ENCODE measurements at places on chromosomes 12 and 14. TPM values are rescaled to one million over a fixed set of nuclear protein-coding genes. Genes with fewer than 3 reads are reported as not detected.

Gene SPRING1
- total RNA-seq: 28.5 TPM

Gene PTPRQ
- not detected for total RNA-seq

Gene ARHGAP9
- 0.84 TPM for total RNA-seq

Gene ANKRD33
- total RNA-seq: not detected

Gene LIMA1
- total RNA-seq: 79.6 TPM

DNA sequence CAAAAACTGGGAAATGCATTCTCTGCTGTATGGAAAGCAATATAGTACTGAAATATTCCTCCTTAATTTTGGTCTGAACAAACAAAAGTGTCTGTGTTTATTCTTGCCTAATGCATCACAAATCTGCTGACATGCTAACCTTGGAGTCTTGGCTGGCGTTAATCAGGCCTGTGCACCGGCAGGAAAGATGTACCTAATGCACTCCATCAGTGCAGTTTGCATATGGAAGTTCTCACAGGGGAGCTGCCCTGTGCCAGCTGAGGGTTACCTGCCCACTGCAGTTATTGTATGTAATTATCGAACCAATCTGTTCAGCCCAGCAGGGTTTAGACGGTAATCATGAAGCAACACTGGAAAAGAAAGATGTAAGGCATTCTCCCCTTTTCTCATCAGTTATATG lies 76.9 kb downstream of the VRK1 start:
- no peak for DNase-seq

DNA sequence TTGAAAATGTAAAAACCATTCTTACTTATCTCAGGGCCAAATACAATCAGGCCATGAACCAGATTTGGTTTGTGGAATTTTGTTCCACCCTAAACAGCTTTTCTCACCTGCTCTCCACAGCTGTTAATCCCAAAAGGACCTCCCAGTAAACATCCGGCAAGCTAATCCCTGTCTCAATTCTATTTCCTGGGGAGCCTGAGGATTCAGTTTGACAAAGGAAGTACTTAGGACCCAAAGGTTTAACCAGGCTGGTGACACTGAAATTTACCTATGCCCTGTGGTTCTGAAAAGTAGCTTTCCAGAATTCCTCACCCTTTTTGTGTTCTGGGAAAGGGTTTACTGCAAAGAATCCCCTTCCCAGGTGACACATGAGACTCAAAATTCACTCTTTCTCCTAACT lies 15.0 kb downstream of the CAPZA3 start:
- DNase-seq: no peak

DNA sequence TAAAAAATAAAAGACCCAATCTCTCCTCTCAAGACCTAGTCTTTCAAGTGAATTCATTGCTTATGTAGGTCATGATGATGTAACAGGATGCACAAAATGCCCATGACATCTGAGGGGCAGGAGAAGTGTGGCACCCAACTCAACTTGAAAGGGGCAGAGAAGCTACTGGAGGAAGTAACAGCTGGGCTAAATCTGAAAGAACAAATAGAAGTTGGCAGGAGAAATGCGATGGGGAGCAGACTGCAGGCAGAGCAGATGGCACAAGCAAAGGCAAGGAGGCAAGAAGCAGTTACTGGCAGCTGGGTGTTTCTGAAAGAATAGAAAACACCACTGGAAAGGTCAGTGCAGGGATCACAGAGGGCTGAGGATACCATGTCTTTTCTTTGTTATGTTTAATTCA lies 14.6 kb downstream of the SLC38A4 start:
- no peak for DNase-seq

GRCh38 chr12:40168868-40169267 lies 55.9 kb upstream of the LRRK2 start:
- DNase-seq: no peak

Gene STXBP6
- 0.27 TPM for total RNA-seq

- DNase-seq: no peak
Observed at GRCh38 chr14:80714474-80714873, 227.1 kb downstream of the CEP128 start.

- no peak for DNase-seq
Observed at GRCh38 chr14:54446161-54446693, 5.1 kb upstream of the CNIH1 start.

Gene VSIG10
- total RNA-seq: 42.6 TPM

DNA sequence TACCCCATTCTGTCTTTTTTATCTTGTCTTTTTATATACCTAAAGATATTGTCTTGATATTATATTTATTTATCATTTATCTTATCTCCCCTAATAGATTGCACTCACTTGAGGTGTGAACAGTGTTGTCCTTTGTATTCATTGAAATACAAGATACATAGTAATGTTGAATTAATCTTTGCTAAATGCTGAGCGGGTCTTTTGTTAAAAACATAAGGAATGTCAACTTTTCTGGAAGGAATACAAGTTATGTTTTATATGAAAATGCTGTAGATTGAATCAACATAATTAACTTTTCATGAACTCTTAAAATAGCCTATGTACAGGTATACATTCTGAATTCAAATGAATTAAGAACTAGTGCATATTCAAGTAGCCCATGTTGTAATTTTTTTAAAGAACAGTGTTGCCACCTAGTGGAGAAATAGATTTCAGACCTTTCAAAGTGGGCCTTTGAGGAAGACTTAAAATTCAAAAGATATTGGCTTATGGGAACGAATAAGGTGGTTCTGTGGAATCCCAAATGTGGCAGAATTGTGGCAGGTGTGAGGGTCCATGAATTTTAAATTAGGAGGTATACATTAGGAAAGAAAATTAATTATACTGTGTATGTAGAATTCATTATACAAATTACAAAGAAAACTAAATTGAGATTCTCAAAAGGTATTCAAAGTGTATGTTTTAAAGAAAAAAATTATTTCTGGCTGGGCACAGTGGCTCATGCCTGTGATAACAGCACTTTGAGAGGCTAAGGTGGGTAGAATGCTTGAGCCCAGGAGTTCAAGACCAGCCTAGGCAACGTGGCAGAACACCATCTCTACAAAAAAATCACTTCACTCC lies 19.1 kb downstream of the BBOF1 start:
- no peak for DNase-seq

Gene KRT77
- total RNA-seq: not detected

Gene TMTC1
- 2.0 TPM for total RNA-seq

Measured in HCT116 (cell line).